ENCODE measurements at places on chromosomes 5 and 9.

DNA sequence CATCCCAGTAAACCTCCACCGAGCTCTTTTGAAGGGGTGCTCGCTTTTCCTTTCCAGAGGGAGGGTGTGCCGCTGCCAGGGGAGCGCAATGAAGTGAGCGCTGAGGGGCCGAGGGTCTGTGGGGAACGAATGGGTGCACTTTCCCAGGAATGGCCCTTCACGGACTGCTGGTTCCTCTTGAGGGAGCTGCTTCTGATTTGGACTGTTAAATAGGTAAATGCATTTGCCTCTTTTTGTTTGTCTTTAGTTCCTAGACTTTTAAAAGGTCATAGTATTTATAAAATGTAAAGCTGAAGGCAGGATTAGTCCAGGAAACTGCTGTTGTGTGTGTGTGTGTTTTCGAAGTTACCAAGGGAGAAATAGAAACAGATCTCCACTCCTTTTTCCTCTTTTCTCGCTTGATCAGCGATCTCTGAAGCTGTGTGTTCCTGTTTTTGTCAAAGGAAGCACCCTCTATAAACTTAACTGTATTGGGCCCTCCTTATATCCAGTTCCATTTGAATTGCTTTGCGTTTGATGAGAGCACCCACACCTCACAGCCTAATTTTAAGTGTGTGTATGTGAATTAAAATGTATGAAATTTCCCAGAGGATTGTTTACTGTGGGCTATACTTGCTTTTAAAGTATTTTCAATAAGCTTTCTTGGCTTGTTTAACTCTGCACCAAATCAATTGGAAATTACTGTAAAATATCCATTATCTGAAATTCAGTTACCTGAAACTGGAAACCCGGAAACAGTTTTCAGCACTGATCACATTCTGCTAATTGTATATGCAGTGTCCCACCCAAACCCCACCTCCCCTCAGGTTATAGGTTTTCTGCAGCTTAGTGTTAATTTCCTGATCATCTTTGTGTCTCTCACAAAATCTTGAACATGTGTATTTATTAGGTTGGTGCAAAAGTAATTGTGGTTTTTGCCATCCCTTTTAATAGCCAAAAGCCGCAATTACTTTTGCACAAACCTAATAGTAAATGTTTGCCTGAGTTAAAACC is 966 bp downstream of the SNX2 start:
- no peak for DNase-seq

GRCh38 chr5:36396640-36397039 is 94.9 kb upstream of the RANBP3L start:
- no peak for DNase-seq

DNA sequence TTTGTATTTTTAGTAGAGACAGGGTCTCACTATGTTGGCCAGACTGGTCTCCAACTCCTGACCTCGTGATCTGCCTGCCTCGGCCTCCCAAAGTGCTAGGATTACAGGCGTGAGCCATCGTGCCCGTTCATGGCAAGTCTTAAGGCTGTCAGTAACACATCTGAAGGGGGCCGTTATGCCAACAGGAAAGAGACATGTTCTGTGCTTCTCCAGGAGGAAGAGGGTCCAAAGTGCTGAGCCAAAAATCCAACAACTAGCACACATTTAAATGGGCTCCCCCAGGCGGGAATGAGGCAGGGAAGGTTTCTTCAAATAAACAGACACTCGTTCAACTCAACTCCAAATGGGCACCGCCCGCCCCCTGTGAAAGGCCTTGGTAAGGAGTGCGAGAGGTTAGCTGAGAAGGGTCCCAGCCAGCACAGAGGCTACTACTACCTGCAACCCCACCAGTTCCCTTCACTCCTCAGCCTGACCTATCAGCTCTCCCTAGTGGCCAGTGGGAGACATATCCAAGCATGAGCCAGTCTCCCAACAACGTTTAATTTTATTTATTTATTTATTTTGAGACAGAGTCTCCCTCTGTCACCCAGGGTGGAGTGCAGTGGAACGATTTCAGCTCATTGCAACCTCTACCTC is 84.1 kb upstream of the DMRT1 start:
- DNase-seq, result peak; percentile 8

DNA sequence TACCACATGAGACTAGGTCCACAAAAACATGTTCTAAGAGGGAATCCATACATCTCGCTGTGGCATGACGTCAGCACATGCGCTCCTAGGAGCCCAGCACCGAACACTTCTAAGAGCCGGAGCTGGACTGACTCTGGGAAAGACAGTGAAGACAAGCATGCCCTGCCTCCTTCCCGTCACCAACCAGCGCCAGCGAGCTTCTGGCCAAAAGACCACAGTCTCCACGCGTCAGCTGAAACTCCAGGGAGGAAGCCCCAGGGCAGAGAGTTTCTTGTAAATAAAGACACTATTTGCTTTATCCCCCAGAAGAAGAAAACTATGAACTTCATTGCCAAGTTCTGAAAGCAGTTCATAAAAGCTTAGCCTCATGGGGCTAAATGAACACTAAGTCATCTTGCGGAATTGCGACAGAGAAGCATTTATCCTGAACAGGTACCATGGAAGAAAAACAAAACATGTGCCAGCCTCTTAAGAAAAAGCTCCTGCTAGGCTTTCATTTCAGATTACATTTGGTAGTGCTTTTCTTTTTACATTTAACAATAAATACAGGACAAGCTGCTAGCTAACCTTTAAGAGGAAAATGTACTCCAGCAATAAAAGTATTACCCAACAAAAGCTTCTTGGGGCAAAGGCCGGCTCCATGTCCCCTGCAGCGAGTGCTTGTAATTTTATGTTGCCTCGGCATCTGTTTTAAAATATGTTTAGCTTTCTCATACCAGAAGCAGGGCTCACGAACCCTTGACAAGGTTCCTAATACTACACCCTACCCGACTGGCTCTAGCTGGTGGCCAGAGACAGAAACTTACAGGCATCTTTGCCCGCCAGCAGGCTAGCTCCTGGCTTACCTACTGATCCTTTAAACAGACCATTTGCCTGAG is 96.5 kb downstream of the PRRT1B start:
- DNase-seq, result no peak

DNA sequence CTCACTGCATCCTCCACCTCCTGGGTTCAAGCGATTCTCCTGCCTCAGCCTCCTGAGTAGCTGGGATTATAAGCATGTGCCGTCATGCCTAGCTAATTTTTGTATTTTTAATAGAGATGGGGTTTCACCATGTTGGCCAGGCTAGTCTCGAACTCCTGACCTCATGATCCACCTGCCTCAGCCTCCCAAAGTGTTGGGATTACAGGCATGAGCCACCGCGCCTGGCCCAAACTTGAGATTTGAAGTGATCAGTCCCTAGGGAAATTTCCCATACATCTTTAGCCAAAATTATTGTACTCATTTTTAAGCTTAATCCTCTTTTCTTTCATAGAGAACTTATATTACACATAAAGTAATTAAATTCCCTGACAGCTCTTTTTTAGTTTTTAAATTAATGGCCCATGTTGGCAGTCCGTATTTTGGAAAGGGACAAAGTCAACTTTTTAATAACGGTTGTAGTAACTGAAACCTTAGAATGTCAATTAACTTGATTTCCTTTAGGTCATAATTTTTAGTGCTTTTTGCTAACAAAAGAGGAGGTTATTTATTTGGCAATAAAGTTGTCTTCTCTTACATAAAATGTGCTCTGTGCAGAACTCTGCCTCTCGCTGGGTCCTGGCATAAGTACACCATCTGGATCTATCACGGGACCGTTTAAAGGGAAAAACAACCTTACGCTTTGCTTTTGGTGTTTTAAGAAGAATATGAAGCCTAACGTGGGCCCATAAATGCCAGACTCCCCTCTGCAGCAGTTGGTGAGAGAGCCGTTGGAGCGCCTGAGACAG is 142.3 kb upstream of the OTULINL start:
- DNase-seq, result no peak
